ENCODE measurements at places on chromosomes 7 and 10.
A peak's percentile ranks its signal among the peaks of the same experiment; 100 is the strongest.

GRCh38 chr10:108868881-108869280 lies 1054.4 kb downstream of the XPNPEP1 start:
- no peak for DNase-seq

- DNase-seq, result no peak
These were observed 133.5 kb downstream of the TSPAN12 start for GRCh38 chr7:120724448-120724847.

- DNase-seq, result no peak
These were observed 143.8 kb upstream of the PCLO start for GRCh38 chr7:83306502-83306901.

- no peak for DNase-seq
These were observed 108.8 kb upstream of the PCLO start for GRCh38 chr7:83271212-83272099.

DNA sequence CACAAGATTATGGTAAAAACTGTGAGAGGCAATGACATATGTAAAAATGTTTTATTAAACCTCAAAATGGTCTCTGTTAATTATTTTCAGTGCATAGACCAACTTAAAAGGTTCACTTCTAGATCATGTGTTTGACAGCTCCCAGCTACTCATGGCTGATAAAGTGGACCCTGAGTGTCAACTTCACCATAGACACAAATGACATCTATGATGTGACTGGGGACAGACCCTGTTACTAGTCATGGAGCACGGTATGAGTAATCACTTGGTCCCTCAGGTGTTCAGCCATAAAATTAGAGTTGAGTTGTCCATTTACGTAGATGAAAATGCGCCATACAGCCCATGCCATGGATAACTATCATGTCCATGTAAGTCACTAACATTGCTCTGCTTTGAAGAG lies 199.8 kb downstream of the ZNF365 start:
- DNase-seq, result no peak

GRCh38 chr10:100569687-100570481 lies 34.1 kb downstream of the HIF1AN start:
- no peak for DNase-seq

- no peak for DNase-seq
These were observed 438 bp downstream of the ARID5B start for GRCh38 chr10:61901829-61902444.

DNA sequence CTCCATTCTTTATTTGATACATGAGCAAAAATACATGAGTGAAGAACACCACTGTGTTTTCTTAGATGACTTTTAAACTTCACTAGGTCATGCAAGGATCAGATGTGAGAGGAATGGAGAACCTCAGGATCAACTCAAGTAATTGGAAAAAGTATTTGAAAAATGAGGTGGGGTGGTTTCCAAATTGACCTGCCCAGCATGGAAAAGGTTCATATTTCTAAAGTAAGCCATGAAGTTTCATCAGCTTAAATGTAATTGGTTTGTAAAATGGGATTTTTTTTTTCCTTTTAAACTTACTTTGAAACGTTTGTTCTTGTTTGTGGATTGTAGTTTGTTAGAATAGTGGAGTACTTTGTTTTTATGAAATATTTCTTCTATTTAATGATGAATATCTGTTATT lies 134.8 kb downstream of the MLLT10 start:
- no peak for DNase-seq

GRCh38 chr7:78530351-78530750 lies 731.8 kb downstream of the PHTF2 start:
- peak; percentile 10 for DNase-seq

DNA sequence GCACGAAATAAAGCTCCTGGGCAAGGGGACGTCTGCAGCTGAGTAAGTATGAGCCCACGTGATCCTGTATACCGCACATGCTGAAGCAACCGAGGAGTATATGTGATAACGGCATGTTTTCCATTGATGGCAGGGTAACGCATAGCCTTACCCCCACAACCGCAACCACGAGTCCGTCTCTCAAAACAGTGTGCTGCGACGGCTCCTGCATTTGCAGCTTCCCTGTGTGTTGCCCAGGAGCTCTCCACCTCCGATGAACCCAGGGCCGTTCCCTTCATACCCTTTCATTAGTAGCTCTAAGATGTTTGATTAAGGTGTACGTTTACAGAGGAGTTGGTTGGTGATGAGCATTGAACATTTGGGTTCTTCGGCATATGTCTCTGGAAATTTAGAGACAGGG lies 69.3 kb downstream of the MGMT start:
- no peak for DNase-seq

DNA sequence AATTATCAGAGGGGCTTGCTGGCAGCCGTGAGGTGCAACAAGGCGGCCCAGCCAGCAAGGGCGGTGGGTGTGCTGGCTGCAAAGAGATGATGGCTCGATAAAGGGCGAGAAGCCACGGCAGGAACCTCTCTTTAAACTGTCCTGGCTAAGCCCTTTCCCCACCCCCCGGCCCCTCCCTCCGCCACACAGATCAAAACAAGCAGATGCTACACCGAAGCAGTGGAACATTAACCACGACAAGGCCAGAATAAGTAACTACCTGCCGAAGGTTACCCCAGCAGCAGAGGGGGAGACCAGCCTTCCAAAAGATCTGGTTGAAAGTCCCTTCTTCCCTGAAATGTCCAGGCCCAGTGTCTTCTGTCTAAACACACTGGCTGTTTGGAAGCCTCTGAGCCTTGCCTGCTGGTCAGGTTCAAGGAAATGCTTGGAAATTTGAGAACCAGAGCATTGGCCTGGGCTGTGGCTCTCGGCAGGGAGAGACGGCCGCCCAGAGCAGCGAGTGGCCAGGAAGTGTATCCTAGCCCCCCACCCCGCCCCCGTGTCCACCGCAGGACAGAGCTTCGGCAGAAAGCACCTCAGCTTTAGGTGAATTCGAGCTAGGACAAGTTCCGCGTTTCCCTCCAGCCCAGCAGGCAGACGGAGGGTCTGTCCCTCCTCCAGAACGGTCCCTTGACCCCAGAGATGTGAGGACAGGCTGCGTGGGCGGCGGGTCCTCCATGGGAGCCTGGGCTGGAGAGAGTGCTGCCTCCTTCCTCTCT lies 2.1 kb downstream of the FAM20C start:
- no peak for DNase-seq

DNA sequence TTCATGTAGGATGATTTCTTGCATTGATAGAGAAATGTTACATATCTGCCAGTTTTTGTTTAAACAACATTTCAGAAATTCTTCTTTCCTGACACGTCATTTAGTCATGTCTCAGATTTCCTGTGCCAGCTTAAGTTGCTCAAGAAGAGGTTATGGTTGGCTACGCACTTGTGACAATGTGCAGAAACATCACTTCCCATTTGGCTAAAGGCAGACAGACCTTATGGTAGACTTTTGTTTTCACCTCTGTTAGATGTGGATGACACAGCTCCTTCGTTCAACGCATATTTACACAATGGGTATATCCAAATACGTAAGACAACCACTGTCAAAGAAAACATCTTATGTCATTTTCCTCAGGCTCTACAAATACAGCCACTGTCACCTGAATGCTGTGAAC lies 125.8 kb downstream of the DOCK4 start:
- DNase-seq, result no peak

- DNase-seq, result no peak
These were observed 114.2 kb downstream of the SPAG6 start for GRCh38 chr10:22459496-22459895.

GRCh38 chr7:41685684-41686083 lies 17.2 kb downstream of the INHBA start:
- DNase-seq, result no peak

DNA sequence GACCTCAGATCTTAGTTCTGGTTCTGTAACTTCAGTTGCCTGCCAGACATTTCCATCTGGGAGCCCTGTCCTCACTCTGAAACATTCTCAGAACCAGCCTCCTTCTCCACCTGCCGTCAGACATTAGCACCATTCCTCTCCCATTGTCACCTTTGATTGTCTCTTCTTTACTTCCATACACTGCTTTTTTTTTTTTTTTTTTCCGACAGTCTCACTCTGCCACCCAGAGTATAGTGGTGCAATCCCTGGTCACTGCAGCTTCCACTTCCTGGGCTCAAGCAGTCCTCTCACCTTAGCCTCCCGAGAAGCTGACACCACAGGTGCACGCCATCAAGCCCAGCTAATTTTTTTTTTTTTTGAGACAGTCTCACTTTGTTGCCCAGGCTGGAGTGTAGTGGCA lies 21.1 kb upstream of the HIPK2 start:
- DNase-seq, result no peak

DNA sequence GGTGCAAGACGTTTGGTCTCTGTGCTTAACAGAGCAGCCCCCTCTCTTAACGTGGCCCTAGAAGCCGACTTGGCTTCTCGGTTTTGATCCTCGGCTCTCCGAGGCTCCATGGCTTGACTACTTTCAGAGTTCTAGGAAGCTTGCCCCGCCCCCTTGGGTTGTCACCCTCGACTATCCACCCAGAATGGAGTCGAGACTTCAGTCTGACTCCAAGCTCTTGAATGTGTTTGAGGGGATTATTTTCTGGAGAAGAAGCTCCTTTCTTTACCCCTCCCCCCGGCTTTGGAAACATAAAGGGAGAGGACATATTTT lies 448 bp downstream of the SEC24C start:
- no peak for DNase-seq

DNA sequence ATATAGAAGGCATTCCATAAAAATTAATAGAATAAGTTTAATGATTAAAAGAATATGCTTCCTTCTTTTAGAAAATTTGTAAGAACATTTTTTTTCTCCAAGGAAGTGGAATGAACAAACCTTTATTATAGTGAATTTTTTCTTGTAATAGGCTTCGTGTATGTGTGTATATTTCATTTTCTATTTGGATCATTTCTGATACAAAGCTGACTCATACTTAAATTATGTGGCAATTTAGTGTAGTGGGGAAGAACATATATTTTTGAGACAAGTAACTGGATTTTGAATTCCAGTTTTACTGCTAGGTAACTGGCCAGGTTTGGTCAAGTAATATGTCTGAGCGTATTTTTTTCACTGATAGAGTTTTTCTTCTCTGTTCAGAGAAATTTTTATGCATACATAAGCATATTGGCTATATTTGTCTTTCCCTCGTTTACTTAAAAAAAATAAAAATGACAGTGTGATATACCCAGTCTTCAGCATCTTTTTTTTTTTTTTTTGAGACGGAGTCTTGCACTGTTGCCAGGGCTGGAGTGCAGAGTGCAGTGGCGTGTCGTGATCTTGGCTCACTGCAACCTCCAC lies 50.8 kb downstream of the CDK13 start:
- no peak for DNase-seq

DNA sequence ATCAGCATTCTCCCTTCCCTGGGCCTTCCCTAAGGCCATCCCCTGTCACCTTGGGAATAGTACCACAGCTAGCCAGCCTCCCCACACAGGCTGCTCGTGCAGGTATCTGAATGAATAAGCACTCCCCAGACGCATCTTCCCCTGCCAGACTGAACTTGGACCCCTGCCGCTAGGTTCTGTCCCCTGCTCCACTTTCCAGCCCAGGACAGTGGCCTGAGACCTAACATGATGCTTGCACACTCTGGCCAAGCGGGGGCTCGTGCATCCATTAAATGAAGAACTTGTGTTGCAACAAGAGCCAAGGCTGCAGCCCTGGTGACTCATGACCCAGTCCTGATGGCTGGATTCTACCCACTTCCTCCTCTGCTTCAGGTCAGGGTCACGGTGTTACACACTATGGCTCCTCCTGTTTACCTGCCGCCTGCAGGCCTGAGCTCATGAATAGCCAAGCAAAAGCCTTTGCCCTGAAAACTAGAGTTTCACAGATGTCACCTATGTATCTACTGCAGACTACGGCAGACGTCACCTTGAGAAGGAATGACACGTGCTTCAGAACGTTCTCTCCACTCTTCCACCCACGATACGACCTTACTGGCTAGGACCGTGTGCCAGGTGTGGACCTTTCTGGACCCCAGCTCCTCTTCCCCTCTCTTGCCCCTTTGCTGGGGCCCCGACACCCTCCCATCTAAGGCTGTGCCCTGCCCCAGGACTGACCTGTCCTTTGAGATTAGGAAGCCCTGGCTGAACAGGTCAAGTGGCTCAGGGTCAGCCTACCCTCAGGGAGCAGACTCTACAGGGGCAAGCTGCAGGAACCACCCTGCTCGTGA lies 6.5 kb downstream of the ASB13 start:
- no peak for DNase-seq

DNA sequence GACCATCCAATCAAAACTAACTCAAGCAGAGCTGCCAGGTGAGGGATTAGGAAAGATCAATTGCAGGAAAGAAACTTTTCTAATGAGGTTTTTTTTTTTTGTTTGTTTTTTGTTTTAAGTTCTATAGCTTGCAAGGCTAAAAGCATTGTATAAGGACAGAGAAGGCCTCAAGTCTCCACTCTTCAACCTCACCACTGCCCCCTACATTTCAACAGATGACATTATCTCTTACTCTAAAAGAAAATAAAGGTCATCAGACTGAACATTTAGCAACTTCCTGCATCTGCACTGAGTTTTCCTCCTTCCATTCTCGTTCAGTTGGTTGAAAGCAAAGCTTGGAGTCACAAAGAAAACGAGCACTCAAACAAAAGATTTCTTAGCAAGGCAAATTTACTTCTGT lies 45.2 kb upstream of the EXOC4 start:
- DNase-seq, result no peak

DNA sequence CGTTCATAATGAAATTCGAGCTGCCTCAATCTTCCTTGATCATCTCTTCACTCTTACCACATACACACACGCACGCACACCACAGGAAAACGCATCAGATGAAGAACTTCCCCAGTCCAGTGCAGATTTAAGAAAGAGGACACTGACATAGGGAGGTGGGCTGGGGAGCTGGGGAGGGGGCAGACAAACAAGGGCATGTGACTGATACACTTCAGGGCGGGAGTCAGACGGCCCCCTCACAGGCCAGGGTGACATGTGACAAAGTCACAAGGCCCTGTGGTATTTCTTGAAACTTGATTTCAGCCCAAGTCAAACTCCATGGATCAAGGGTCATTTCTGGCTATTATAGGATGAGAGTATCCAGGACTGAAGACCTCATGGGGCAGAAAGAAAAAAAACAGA lies 82.6 kb downstream of the KCNMA1 start:
- no peak for DNase-seq

DNA sequence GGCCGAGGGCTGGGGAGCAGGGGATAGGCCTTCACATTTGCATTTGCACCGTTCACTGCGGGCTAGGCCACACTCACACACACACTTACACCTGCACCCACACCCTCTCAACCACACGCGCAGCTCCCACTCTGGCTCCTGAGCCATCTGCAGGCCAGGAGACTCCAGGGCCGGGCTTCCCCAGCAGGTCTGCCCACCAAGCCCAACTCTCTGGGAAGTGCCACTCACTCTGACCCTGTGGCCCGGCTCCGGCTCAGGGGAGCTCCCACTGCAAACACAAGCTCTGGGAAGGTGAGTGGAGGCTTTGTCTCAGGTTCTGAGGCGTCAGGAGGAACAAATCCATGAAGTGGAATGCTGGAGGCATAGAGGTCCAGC lies 157.9 kb downstream of the NRF1 start:
- no peak for DNase-seq

- DNase-seq, result no peak
These were observed 456.2 kb downstream of the REEP3 start for GRCh38 chr10:63977329-63977923.

DNA sequence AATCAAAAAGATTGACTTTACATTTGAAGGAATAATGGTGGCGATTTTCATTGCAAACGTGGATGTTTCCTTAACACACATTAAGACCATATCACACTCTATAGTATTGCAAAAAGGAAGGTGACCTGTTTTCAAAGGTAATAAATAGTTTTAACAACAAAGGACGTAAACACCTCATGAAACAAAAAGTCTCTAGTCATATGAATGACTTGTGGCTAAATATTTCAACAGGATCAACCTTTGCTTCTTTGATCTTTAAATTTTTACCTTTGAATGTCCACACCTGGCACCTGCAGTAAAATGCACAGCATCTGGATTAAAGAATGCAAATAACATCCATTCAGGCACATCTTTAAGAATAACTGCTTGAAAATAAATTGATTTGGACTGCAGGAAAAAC lies 30.0 kb upstream of the FERD3L start:
- no peak for DNase-seq

Measured in hypothalamus (tissue), 51 donors.